ENCODE measurements at places on chromosomes 5 and 9.

- no peak for DNase-seq
Measured at GRCh38 chr5:35133186-35133585, 85.4 kb upstream of the AGXT2 start.

DNA sequence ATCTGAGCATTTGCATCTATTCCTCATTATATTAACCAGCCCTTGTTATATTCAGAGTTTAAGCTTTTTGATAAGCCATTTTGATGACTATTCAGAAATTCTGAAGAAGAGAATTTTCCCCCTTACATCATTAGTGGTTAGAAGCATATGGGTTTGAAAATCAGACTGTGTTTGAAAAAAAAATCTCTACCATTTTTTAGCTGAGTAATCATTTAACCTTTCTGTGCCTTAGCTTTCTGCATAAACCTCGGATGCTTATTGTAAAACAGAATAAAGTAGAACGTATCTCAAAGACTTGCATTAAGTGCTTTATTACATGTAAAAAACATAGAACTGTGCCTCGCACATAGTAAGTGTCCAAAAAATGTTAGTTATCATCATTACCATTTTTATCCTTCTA lies 278.6 kb downstream of the RFX3 start:
- DNase-seq = no peak

DNA sequence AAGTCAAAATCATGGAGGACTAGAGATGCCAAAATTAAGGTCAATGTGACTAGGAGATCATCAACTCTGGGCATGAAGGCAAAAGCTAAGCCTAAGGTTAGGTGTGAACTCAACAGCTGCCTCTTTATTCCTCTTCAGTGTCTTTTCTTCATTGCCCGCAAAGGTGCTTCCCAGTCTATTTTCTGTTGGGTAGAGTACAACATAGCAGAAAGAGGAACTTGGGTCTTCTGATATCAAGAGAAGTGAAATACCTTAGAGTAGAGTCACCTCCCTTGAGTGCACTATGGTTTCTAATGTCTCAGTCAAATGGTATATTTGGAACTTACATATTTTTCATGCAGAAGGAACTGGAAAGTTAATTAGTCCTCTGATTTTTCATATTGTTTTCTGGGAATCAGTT lies 122.5 kb upstream of the GRIN3A start:
- no peak for DNase-seq

DNA sequence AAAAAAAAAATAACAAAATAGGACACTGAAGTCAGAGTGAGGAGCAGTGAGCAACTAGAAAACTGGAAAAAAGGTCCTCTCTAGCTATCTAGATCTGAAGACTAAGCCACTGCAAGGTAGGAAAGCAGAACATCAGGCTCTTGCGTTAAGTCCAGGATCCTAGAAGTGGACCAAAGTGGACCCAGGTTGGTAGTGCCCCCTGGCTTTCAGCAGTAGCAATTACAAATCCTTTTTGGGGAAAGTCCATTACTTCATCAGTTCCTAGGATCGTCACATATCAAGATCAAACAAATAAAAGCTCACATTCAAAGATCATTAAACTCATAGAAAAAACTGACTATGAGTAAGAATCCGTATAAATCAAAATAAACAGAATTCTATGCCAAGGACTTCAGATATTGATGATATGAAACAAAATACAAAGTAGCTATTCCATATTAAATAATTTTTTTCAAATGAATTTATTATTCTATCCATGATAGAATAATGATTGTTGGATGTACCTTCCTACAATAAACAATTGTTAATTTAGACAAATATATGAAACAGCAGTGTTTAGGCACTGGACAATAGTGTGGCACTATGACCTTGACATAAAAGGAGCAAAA lies 6.5 kb upstream of the RICTOR start:
- no peak for DNase-seq

All from KG1 (cell line).